ENCODE measurements at places on chromosomes 1 and 21.

GRCh38 chr21:26320596-26320995 is 150.0 kb upstream of the APP start:
- DNase-seq: no peak

GRCh38 chr1:232278925-232279324 is 351.0 kb downstream of the SIPA1L2 start:
- DNase-seq: no peak

- DNase-seq: peak; percentile 15
Measured at GRCh38 chr1:4652631-4653327, 1.6 kb upstream of the AJAP1 start.

DNA sequence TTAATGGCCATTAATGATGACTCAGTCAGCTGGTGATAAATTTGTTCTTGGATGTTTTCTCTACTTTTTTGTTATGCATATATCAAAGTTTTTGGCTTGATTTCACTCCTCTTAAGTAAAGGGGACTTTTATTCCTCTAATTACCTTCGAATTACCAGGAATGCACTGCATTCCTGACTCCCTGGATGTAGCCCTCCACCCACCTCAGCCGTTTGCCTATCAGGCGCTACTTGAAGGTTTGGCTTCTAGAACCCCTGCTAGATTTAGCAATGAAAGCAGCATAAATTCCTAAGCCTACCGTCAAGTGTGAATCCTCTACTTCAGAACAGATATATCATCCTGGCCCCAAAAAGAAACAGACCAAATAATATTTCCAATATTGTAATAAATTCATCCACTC is 387.8 kb upstream of the ADGRL2 start:
- no peak for DNase-seq

- DNase-seq: no peak
Measured at GRCh38 chr21:24594082-24594481, 1013.2 kb downstream of the MRPL39 start.

DNA sequence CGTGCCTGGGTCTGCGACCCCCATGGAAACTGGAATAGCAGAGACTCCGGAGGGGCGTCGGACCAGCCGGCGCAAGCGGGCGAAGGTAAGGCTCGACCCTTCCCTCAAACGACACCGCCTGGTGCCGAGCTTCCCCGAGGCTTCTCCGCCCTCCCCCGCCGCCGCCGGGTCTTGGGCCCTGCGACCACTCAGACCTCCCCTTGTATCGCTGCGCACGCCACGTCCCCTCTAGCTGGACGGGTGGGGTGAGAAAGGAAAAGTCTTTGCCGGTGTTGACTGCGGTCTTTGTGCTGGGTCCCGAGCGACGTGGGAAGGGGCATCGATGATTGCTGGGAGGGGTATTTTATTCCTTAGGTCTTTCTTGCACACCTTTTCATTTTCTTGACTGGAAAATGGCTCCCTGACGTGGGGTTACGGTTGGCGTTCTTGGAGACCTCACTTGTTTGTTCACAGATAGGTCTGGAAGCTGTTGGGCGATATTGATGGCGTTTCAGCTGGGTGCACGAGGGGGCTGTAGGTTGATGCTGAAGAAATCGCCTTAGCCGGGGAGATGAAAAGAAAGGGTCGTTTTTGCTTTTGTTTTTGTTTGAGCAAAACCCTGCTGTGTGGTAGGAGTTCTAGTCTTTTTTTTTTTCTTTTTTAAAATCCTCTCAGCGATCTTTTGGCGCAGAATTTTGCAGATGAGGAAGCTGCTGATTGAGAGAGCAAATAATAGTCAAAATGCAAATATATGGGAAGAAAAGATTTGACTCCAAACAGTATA is 776 bp downstream of the KDM1A start:
- peak; percentile 70 for DNase-seq

DNA sequence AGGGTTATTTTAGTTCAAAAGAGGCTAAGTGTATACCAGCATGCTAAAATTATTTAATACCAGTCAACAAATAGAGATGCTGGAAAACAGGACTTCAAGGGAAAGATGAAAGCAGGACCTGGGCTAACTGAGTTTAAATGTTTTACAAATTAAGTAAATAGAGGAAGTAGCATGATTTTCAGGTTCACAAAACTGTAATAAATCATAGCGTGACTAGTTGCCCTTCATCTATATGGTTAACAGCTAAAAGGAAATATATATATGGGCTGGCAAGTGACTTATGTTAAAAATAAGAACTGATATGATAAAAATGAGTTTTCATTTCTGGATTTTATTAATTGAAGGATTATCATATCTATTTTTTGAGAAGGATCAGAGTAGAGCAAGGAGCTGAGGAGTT is 25.6 kb downstream of the DPYD start:
- no peak for DNase-seq

- DNase-seq: no peak
Measured at GRCh38 chr1:221812905-221813597, 71.2 kb upstream of the DUSP10 start.

DNA sequence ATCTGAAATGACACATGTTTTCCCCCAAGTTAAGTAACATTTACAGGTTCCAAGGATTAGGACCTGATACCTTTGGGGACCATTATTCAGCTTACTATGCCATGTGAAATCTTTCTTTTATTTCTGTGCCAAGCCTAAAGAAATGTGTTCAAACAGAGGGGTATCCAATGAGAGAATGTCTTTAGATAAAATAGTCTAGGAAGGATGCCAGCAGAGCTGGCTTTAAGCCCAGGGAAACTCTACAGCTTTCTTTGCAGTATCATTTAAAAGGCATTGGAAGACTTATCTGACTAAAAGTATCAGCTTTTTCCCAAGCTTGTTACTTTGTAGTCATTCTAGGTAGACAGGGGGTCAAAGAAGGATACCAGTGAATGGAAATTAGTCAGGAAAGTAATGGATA is 860.4 kb downstream of the PLA2G4A start:
- peak; percentile 85 for DNase-seq

DNA sequence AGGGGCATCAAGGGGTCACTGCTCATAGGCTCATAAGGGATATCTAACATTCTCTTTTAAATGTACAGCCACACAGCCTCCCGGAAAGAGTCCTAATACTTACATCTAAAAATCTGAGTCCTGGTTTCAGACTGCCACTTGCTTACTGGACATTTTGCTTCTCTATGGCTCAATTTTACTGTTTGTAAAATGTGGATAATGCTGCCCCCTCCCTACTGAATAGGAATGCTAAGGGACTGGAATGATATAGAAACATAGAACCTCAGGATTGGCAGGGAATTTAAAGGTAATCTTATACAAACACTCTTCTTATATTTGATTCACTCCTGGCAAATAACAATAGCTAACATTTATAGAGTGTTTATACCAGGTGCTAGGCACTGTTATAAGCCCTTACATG is 910 bp upstream of the TNR start:
- DNase-seq: peak; percentile 13

GRCh38 chr1:43688594-43689000 is 18.7 kb upstream of the ST3GAL3 start:
- DNase-seq: peak; percentile 64

DNA sequence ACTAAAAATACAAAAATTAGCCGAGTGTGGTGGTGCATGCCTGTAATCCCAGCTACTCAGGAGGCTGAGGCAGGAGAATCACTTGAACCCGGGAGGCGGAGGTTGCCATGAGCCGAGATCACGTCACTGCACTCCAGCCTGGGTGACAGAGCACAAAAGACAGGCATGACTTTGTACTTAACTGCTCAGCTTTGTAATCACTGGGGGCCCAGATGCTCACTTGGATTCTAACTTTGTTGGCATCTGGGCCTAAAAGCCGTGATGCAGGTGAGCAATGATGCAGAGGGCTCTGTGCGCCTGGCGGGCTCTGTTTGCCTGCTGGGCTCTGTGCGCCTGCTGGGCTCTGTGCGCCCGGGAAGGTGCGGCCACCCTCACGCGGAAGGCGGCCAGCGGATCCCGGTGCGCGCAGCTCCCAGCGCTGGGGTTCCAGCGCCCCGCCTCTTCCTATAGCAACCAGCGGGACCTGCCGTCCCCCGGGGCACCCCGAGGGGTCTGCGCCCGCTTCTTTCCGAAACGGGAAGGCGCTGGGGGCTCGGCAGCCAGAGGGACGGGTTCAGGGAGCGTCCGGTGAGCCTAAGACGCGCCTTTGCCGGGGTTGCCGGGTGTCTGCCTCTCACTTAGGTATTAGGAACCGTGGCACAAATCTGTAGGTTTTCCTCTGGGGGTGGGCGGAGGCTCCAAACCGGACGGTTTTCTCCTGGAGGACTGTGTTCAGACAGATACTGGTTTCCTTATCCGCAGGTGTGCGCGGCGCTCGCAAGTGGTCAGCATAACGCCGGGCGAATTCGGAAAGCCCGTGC is 31.7 kb downstream of the PRMT2 start:
- peak; percentile 21 for DNase-seq

GRCh38 chr1:184836141-184836540 is 81.5 kb upstream of the EDEM3 start:
- DNase-seq: no peak

DNA sequence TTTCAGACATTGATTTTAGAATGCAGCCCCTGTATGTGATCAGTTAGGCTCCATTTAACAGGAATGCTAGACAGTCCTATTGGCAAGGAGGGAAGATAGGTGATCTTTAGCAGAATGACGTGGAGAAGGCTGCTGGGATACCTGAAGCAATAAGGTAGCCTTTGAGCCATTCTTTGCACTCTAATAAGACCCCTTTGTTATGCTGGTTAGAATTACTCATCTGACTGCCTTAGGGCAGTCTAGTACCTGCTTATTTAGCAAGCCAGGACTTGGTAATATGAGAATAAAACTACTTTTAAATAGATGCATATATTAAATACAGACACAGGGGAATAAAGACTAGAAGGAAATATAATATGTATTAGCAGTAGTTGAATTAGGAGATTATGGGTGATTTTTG is 29.1 kb downstream of the NGF start:
- DNase-seq: no peak

- no peak for DNase-seq
Measured at GRCh38 chr1:113895098-113895497, 7.7 kb upstream of the BCL2L15 start.

- no peak for DNase-seq
Measured at GRCh38 chr1:66095190-66095589, 302.5 kb downstream of the PDE4B start.

- no peak for DNase-seq
Measured at GRCh38 chr1:41939194-41939593, 20.5 kb upstream of the HIVEP3 start.

DNA sequence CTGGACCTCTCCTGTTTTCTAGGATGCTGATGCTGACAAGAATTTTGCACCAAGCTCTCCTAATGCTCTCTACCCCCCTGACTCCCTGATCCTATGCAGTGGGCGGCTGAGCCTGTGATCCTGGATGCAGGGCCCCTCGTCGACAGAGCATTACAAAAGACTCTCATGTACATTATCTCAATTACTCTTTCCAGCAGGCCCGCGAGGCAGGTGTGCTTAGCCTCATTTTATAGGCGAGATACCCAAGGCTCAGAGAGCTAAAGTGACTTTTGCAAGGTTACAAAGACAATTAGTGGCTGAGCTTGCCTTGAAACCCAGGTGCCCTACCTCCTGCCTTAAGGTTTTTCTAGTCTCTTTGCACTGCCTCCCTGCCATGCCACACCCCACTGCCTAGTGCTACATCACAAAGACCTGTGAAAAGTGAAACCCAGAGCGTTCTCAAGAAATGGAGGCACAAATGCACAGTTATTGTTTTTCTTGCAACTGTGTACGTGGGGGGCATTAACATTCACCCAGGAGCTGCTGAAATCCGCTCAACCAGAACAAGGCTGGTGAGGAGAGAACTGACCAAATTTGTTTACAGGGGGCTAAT is 10.0 kb upstream of the C8A start:
- no peak for DNase-seq

DNA sequence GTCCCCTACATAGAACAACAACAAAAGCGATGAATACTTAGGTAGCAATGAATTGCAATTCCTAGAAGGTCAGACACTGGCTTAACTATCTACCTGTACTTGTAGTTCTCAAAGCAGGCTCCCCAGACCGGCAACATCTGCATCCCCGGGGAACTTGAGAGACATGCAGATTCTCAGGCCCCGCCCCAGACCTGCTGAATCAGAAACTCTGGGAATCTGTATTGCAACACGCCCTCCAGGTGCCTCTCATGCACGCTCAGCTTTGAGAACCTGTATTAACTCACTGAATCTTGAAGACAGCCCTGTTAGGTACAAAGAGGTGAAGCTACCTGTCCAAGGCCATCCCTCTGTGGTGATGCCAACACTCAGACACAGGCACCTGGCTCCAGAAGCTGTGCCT is 128.1 kb downstream of the KAZN start:
- DNase-seq: no peak

GRCh38 chr1:178531887-178532286 is 19.0 kb downstream of the TEX35 start:
- DNase-seq: no peak

GRCh38 chr1:56295949-56296929 is 283.1 kb downstream of the PLPP3 start:
- DNase-seq: no peak

DNA sequence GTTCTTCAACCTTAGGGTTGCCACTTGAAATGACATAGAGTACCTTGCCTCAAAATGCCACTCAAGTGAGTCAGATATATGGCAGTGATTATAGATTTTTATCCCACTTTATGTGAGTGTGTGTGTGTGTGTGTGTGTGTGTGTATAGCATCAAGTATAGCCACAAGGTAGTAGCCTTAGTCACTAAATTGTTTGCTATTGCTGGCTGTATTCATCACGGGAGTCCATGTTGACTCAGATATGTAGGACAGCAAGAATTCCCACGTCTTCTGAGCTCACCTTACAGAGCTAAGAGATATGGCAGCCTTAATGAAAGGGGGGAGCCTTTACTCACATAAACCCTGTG is 9.3 kb downstream of the ETS2 start:
- no peak for DNase-seq

- DNase-seq: no peak
Measured at GRCh38 chr1:173861731-173862145, 6.1 kb downstream of the GAS5 start.

DNA sequence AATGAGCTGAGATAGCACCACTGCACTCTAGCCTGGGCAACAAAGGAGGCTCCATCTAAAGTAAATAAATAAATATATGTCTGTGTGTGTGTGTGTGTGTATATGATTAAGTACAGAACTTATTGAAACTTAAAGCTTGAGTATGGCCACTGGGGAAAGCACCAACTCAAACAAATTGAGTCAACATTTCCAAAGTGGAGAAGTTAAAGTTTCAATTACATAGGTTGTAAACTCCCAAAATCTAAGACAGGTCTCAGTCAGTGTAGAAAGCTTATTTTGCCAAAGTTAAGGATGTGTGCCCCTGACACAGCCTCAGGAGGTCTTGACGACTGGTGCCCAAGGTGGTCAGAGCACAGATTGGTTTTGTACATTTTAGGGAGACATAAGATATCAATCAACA is 458.9 kb upstream of the RGS18 start:
- DNase-seq: no peak

- no peak for DNase-seq
Measured at GRCh38 chr1:20708057-20708456, 9.8 kb downstream of the KIF17 start.

- DNase-seq: no peak
Measured at GRCh38 chr1:183544598-183545297, 45.5 kb downstream of the NCF2 start.

GRCh38 chr1:81699234-81699633 is 101.5 kb upstream of the ADGRL2 start:
- no peak for DNase-seq

Data from endothelial cell of umbilical vein (primary cell).